Left renal pelvis (tissue), 4 donors: ENCODE measurements at places on chromosomes 1 and 21. TPM values are rescaled to one million over a fixed set of nuclear protein-coding genes. Genes with fewer than 3 reads are reported as not detected.
A peak's percentile ranks its signal among the peaks of the same experiment; 100 is the strongest.

PLEKHG5 gene
- 23.5 TPM for polyA plus RNA-seq

KCNJ9 gene
- 0.29 TPM for polyA plus RNA-seq

PDE9A gene
- 38.0 TPM for polyA plus RNA-seq

CENPS gene
- polyA plus RNA-seq, result 37.5 TPM

USH2A gene
- 0.04 TPM for polyA plus RNA-seq

LDLRAD1 gene
- 0.09 TPM for polyA plus RNA-seq

MRPS14 gene
- 56.4 TPM for polyA plus RNA-seq

CRNN gene
- polyA plus RNA-seq, result not detected

NBPF10 gene
- 4.3 TPM for polyA plus RNA-seq

- DNase-seq, result no peak
These were observed 126.9 kb downstream of the LRIG2 start for GRCh38 chr1:113199760-113200455.

DNA sequence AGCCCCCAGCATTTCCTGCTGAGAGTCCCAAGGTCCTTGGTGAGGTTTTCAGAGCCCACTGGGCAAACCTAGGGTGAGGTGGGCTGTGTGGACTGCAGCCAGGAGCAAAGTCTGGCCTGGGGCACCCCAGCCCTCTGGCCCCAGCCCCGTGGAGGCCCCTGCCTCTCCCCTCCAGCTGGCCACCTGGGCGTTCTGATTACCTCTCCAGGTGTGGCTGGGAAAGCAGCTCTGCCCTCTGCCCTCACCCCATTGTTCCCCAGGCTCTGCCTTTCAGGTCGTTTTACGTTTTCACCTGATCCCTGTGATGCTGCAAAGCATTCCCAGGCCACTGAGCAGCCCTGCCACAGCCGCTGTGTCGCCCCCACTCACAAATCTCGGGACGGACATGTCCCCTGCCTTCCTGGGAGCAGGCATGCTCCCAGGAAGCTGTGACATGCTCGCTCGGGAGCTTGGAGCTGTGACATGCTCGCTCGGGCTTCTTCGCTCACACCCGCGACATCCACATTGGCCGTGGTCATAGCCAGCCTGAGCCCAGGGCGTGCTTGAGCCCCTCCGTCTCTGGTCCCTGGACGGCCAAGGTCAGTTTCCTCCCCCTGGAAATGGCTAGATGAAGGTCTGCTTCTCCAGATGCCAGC lies 169.2 kb upstream of the ARHGEF16 start:
- DNase-seq, result no peak

DNA sequence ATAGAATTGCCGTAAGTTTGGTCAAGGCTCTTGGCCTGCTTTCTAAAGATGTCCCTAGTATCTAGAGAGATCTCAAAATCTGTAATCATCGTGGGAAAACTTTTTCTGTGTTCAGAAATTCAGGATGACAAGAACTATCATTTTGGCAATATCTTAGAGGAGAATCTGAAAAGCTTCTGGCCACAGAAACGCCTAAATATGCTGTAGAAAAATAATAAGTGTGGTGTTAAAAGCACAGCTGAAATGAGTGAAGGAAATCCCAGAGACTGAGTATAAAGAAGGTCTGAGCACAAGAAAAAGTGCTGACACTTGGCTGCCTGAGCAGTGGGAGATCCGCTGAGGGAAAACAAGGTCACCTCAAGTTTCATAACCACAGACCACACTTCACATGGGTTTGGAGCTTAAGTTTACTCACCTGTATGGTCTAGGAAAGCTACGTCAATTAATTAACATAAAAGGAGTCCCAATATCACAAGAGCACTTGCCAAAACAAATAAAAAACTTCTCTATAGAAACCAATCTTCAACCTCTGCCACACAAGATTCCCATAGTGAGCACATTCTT lies 235.2 kb upstream of the IRF2BP2 start:
- DNase-seq, result no peak

GRCh38 chr1:15349133-15349532 lies 60.6 kb upstream of the EFHD2 start:
- no peak for DNase-seq

- no peak for DNase-seq
These were observed 29.3 kb downstream of the XCL2 start for GRCh38 chr1:168514455-168514854.

DNA sequence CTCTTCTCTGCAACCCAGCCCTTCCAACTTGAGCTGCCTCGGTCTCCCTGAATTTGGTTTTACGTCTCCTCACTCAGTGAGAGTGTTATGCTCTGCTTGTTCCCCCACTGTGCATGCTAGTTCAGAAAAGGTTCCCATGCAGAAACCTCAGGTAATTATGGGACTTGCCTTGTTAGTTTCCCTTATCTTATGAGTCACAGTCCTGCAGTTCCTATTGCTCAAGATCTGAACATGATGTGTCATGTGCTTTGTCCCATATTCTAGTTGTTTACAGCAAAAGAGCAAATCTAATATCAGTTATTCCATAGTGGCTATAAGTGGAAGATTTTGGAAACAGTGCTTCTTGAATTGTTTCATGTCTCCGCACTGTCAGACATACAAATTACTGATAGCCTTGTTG lies 74.4 kb downstream of the DUSP10 start:
- DNase-seq, result no peak

- peak; percentile 53 for DNase-seq
These were observed 500 bp downstream of the EPHA10 start for GRCh38 chr1:37764414-37764825.

DNA sequence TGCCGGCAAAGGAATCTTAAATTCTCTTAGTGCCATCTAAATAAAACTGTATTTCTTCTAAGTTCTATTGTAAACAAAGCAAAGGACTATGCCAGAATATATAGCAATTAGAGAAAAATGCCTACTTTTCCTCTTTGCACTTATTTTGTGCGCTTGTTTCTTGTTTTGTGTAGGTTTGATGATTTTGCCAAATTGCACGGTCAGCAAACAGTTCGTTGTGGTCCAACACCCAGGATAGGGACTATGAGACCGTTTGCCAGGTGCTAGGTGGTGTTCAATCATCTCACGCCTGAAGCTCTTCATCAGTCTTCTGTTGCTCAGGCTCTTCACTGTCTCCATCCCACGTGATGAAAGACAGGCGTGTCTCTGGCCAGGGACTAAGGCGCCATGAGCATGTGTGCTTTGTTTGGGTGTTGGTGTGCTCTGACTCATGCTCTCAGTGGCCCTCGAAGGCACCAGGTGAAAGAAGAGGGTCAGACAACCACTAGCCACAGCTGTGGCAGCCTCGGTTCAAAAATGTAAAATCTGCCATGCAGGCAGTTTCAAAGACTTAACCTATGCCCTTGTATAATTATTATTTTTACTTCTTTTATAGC lies 36.9 kb upstream of the KCNE1 start:
- no peak for DNase-seq

- no peak for DNase-seq
These were observed 240.1 kb downstream of the NPHP4 start for GRCh38 chr1:5751833-5752745.

DNA sequence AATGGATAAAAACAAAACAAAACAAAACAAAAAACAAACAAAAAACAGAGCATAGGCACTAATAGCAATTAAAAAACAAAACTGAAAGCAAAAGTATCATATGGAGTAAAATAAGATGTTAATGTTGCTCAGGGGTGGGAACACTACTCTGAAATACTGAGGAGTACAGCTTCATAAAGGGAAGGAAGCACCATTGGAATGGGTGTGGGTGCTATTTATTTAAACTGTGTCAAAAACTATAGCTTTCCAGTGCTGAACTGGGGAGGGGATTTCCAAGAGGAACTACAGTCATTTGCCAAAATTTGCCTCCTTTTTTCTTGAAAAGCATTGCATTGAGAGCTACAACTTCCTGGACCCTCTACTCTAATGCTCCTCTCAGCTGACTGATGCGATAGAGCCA lies 40.0 kb downstream of the SPTA1 start:
- no peak for DNase-seq

DNA sequence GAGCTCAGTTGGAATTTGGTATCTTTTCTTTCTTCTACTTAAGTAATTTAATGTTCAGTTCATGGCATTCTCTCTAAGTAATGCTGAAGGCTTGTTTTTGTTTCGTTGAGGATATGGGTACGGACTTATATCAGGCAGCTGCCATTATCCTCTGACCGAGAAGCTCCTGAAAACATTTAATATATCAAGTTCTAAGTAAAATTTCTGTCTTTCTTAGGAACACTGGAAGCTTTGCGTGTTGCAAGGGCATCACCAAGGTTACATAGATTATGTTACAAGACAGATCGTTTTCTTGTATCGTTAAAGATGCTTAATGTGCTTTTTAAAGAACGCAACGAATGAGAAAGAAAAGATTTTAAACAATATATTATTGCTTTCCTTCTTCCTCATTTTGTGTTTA lies 1.0 kb upstream of the GALNT2 start:
- DNase-seq, result no peak

- no peak for DNase-seq
These were observed at the start of gene MANEAL for GRCh38 chr1:37793773-37794371. TSS of gene MANEAL (plus strand) at chr1:37793847. CDS start at chr1:37794183, 336 bp downstream.

GRCh38 chr1:25645637-25646400 lies 29.2 kb downstream of the MAN1C1 start:
- no peak for DNase-seq

DNA sequence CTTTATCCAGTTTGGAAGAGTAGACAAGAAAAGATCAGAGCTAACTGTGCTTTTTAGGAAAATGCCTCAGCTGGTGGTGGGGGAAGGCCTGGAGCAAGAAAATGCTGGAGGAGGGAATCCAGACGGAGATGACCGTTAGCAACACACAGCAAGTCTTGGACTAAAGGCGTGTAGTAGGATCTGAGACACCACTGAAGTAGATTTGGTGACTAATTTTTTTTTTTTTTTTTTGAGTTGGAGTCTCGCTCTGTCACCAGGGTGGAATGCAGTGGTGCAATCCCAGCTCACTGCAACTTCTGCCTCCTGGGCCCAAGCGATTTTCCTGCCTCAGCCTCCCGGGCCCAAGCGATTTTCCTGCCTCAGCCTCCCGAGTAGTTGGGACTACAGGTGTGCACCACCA lies 41.2 kb downstream of the LPAR3 start:
- no peak for DNase-seq

GRCh38 chr1:1181129-1181937 lies 7.7 kb downstream of the TTLL10 start:
- DNase-seq, result no peak

- no peak for DNase-seq
These were observed 376.7 kb downstream of the S1PR1 start for GRCh38 chr1:101613546-101613945.

DNA sequence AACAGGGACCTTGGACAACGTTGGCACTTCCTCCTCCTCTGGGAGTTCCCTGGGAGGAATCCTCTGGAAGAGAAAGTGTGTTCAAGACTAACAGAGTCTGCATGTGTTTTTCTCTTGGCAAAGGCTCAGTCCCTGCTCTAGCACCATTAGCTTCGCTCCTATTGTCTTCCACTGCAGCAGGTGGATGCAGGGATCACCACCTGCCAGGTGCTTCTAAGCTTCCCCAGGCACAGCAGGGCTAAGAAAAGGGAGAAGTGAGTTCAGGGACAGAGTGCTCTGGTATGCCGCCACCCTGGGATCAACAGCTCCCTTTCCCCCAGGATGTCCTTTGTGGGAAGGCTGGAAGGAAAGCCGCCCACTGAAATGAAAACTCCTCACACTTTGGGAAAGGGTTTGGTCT lies 43.9 kb upstream of the IL20 start:
- DNase-seq, result no peak

GRCh38 chr21:14737284-14737691 lies 191.2 kb upstream of the SAMSN1 start:
- DNase-seq, result no peak

DNA sequence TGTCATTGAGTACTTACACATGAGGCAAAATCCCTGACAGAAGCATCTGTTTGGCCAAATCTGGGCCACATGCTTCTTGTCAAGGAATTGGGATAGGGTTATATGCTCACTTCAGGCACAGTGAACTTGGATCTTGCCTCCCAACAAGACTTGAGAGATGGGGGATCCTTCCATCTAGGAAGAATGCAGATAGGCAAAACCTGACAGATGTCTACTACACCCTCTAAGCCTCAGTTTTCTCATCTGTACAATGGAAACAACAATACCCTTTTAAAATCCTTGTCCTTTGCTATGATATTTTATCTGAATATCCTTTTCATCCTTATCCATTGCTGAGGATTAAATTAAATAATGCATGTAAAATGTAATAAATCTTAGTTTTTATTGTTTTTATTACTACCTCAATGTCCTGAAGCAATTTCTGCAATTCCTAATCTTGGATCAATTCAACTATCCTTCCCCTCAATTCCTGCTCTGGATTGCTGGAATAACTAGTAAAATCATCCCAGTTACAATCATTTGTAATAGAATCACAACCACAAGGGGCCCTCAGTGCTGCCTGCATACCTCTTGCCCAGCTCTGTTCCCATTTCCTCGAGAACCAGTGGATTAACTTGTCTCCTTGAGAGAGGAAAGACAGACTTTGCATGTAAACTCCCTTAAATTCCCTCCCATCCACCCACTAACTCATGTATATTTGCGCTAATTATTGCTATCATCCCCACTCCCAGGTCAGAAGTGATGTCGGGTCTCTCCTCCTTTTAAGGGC lies 8.1 kb upstream of the XPR1 start:
- no peak for DNase-seq

DNA sequence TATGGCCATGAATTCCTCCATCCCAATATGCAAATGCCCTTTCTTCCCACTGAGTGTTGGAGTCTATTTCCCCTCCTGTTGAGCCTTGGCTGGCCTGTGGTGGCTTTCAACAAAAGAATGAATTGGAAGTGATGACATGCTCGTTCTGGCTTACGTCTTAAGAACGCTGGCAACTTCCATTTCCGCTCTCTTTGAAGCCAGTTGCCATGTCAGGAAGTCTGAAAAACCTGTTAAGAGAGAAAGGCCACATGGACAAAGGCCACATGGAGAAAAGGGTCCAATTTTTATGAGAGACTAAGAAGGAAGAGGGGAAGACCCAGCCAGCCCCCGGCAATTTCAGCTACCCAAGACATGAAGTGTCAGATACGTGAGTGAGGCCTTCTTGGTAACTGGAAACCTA lies 45.6 kb upstream of the GADD45A start:
- no peak for DNase-seq

- DNase-seq, result no peak
These were observed 23.2 kb downstream of the TRIM45 start for GRCh38 chr1:117098287-117098890.

DNA sequence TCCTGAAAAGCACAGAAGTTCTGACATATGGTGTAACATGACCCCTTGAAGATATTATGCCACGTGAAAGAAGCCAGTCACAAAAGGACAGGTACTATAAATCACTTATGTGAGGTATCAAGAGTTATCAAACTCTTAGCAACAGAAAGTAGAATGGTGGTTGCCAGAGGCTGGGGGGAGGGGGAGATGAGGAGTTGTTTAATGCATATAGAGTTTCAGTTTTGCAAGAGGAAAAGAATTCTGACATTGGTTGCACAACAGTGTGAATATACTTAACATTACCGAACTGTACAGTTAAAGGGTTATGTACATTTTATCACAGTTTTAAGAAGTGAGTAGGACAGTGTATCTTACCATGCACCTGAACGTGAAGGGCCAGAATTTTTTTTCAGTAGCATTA lies 80.0 kb downstream of the USP25 start:
- no peak for DNase-seq

GRCh38 chr1:202203238-202204039 lies 9.8 kb downstream of the LGR6 start:
- DNase-seq, result no peak
